Effector CD4-positive, alpha-beta T cell (primary cell): ENCODE measurements at places on chromosomes 3 and 15.
A peak's percentile ranks its signal among the peaks of the same experiment; 100 is the strongest.

DNA sequence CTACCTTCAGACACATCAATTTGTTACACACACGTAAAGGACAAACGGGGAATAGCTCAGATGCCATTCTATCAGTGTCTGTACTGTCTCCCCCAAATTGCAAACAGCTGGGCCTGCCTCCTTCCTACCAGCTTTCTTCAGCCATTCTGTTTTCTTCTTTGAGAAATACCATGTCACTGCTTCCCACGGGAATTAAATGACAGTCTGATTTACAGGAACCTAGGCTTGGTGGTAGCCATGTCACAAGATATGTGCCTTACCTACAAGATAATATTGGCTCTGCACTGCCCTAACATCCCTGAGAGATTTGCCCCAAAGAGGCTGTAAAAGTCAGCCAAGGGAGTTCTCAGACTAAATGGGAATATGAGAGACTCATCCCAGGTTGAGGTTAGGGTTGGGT, 308.3 kb downstream of the LRTM1 start:
- DNase-seq, result no peak

DNA sequence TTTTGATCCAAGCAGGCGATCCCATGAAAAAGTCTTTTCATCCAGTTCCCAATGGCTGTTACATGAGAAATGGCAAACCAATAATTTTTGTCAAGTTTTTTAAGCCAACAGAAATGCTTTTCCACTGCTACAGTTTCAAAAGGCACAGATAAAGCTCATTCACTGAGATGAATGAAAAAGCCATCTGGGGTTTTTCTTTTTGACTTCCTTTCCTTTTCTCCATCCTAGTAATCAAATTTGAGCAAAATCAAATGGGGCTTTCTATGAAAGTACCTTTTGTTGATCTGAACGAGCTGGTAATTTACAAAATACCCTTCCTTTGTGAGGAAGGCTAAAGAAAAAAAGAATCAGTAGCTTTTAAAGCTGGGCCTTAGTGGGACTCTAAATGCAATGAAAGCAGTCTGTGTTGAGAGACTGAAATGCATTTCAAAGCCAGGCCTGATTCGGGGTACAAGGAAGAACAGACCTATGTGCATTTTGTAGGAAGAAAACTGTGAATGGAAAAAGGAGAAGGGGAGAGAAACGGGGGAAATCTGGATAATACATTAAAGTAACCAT, 185.2 kb upstream of the DNAJC19 start:
- no peak for DNase-seq

GRCh38 chr15:38024293-38025091, 90.1 kb downstream of the TMCO5A start:
- no peak for DNase-seq

DNA sequence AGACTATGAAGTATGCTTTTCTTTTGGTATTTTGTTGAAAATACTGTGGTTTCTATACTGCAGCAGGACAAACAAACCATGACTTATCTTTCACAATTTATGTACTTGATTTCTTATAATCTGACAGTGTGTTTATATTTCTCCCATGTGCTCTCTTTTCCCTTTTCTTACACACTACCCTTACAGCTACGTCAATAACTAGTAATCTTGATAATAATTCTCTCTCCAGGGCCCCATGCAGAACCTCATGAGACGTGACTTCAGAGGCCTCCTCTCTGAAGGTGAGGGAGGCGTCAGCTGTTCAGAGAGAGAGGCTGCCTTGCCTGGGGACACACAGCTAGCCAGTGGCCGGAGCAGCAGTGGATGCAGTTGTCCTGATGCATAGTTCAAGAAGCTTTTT, 35.9 kb downstream of the KY start:
- no peak for DNase-seq

GRCh38 chr3:160135851-160136250, 89.4 kb upstream of the C3orf80 start:
- DNase-seq, result no peak

DNA sequence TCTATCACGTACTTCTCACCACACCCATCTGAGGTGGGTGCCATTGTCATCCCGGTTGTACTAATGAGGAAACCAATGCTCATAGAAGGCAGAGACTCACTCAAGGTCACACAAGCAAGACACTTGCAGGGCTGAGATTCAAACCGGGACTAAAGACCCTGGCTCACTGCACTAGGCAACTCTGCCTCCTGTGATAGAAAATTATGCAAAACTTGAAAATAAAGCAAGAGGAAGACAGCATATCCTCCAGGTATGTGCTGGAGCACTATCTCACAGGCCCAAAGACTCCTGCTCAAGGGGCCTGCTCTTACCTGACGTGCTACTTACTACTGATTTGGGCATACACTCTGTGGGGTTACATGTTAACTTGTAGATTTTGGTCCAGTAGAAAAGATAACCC, 25.6 kb downstream of the ANXA2 start:
- DNase-seq, result no peak

DNA sequence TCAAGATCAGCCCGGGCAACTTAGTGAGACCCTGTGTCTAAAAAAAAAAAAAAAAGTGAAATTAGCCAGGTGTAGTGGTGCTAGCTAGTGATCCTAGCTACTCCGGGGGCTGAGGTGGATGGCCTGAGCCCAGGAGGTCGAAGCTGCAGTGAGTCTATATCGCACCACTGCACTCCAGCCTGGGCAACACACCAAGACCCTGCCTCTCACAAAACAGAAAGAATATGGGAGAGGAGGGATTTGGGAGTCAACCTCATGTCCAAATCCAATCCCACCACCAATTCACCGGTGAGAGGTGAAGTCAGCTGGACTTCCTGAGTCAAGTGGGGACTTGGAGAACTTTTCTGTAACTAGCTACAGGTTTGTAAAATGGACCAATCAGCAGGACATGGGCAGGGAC, 80.5 kb upstream of the MFGE8 start:
- DNase-seq, result no peak

DNA sequence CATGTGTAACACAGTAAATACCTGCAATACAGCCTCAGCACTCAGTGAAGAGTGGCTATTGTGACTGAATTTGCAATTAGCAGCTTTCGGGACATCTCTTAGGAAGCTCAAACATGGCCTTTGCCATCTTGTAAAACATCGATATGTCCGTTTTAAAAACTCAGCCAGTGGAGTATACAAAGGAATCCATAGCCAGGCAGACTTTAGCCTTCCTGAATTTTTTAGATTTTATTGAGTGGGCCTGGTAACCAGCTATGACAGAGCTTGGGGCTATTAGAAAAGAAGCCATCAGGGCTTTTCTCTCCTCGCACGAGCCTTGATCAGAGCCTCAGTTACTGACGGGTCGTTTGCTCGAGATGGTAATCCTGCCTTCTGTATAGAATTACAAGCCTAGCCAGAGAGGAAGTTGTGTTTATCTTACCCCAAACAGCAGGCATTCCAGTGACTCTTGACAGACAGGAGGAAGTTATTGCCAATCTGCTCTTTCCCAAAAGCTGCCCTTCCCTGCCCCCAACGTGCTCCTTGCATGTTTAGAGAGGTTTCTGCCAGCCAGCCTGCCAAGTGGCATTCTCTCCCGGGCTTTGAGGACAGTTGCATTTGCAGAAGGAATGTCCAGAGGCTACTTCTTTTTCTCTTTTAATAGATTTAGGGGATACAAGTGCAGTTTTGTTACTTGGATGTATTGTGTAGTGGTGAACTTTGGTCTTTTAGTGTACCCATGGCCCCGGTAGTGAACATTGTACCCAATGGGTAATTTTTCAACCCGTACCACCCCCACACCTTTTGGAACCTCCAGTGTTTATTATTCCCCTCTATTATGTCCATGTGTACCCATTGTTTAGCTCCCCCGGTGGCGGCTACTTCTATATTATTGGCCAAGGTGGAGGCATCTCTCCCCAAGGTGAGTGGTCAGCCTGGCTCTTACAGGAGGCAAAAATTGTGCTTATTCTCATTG, 40.6 kb downstream of the ITPR1 start:
- DNase-seq, result no peak

- DNase-seq, result no peak
These were observed 87.7 kb downstream of the KCNAB1 start for GRCh38 chr3:156207802-156208685.

DNA sequence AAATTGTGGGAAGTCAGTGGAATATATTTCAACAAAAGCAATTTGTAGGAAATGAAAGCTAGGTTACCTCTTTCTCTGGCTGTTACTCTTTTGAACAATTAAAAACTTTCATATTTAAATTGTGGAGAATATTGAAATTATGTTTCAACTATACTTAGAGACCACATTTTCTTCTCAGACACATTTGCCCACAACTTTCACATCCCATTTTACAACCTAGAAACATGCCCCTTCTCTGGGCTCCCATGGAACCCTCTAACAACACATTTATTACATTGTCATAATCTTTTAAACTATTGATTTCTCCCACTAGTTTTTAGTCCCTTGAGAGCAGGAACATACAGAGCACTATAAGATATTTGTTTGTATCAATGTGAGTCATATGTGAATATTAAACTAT, 211.7 kb upstream of the TTC14 start:
- no peak for DNase-seq

DNA sequence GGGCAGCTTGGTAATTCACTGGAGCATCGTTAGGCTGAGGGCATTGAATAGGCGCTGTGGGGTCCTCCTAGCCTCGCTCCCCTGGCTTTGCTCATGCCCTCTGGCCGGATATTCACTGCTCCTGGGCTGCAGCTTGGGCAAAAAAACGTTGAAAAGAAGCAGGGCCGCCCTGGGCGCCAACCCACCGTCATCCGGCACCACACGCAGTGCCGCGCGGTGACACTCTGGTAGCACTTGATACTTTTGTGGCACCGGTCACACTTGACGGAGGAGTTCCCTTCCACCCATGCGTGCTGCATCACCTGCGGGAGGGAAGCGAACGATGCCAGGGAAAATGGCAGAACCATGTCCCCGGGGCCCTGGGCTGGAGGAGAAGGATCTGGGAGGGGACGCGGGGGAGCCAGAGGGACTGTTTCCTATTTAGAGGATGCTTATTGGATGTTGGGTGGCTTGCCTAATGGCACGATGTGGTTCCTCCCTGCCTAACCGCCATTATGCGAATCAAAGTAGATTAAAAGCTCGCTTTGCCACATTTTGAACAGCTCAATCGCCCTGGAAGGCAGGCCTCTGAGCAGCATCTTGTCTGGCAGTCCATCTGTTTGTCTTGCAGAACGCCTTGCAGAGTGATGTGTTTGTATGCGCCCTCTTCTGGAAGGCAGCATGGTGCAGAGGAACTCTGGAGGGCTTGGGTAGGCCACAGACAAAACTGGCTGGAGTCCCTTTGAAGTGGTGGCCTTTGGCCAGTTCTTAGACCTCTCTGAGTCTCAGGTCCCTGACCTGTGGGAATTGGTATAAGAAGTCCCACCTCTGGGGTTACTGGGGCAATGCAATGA, 93.2 kb downstream of the DGKG start:
- no peak for DNase-seq

GRCh38 chr15:99098426-99098825, 6.5 kb upstream of the SYNM start:
- no peak for DNase-seq

GRCh38 chr15:31474059-31474868, 147.6 kb downstream of the KLF13 start:
- DNase-seq, result no peak

GRCh38 chr3:73030073-73030597, 31.3 kb upstream of the EBLN2 start:
- DNase-seq, result no peak

DNA sequence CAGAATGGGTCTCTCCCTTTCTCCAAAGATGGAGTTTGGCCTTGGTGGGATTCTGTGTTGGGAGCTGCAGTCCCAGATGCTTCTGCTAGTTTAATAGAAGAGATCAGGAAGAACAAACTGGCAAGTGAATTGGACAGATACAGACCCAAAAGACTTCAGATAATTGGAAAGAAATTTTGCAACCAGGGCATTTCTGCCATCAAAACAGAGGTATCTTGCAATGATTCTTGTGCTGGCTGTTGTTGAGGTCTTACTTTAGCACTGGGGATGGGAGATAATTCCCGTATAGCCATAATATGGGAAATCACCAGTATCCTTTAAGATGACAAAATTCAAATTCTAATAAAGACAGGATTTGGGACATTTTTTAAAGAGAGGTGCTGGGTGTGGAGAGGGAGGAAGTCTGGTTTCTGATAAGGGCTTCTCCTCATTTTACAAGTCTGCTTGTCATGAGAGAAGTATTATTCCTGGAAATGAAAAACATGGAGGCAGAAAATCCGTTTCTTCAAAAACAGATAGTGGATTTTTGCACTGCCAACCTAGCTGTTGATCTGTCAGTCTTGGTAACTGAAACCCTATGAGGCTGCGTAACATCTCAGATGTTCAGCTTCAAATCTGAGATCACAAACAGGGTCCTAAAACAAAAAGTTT, 40.1 kb downstream of the FNDC3B start:
- DNase-seq, result no peak

DNA sequence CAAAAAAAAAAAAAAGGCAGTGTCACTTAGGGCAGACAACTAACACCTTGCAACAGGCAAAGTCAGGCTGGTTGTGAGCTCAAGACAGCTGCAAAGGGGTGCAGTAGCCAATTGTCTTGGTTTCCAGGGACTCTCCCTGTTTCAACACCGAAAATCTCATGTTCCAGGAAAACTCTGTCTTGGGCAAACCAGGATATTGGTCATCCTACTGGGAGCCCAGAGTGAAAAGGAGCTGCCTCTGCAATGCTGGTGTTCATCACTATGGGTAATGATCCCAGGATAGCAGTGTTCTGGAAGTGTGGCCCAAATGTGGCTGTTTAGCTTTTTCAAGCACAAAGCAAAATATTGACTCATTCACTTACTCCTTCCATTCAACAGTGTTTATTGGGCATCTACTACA, 82.6 kb downstream of the ARHGAP31 start:
- no peak for DNase-seq

- no peak for DNase-seq
These were observed 82.7 kb upstream of the SOX2 start for GRCh38 chr3:181629029-181629428.

GRCh38 chr15:65044724-65045481, at the start of gene SLC51B:
Gene SLC51B, plus strand, starts transcription at chr15:65045387. Its CDS starts 4,618 bp downstream, at chr15:65050005.
- no peak for DNase-seq

- DNase-seq, result no peak
These were observed 51.5 kb downstream of the MYL3 start for GRCh38 chr3:46811615-46812236.

DNA sequence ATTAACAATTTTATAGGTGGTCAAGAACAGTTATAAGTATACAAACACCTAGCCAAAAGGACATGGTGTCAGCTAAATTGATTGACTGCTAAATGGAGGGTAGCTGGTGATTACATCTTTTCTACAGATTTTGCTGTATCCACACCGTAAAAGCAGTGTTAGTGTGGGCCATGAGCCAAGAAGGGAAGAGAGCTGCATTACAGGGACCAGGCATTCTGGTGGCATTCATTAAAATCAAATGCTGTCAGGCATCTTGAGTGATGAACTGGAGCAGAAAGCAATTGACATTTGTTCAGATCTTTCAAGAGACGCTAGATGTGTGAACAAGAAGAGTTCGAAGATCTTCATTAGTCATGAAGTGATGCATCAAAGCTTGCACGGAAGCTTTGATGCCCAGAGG, 177.9 kb downstream of the ARPP21 start:
- no peak for DNase-seq

GRCh38 chr15:65818927-65819562, 27.0 kb upstream of the DENND4A start:
- DNase-seq, result peak; percentile 7

GRCh38 chr3:72492240-72492639, 356.0 kb downstream of the SHQ1 start:
- DNase-seq, result no peak
